ENCODE measurements at places on chromosomes 1 and 21.

DNA sequence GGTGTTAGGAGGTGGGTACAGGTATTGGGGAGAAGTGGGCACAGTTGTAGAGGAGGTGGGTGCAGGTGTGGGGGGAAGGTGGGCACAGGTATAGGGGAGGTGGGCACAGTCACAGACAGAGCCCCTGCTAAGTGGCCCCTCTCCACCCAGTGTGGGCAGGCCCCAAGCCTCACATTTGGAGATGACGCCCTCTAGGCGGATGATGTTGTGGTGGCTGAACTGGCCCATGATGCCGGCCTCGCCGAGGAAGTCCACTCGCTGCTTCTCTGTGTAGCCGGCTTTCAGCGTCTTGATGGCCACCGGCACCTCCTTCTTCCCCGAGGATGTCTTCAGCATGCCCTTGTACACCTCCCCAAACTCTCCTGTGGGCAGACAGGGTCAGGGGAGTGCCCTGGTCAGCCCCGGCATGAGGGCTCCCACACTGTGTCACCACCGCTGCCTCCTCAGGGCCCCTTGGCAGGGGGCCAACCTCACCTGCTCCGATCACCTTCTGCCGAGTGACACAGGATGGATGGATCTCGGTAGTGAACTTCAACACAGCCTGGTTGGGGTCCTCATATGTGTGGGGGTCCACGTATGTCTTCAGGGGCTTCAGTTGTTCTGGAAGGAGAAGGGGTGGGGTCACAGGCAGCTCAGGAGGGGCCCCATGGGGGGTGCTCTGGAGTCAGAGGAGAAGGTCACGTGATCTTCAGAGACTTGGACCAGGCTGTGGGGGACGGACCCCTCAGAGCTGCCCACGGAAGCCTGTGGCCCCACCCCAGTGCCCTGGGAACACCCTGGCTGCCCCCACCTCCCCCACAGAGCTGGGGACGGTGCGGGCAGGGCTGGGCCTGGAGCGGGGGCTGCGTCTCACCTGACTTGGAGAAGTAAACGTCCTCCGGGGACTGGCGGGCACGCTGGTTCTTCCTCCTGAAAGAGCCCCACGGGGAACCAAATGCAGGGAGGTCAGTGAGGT, 22.6 kb downstream of the EPHA2 start:
- DNase-seq, result no peak

GRCh38 chr1:57848406-57848805, 424.5 kb upstream of the DAB1 start:
- no peak for DNase-seq

GRCh38 chr1:84883286-84883685, 9.7 kb downstream of the LPAR3 start:
- peak; percentile 45 for DNase-seq

GRCh38 chr1:227166559-227166958, 151.7 kb downstream of the CDC42BPA start:
- DNase-seq, result no peak

GRCh38 chr1:70358921-70359564, 4.5 kb upstream of the ANKRD13C start:
- DNase-seq, result no peak

DNA sequence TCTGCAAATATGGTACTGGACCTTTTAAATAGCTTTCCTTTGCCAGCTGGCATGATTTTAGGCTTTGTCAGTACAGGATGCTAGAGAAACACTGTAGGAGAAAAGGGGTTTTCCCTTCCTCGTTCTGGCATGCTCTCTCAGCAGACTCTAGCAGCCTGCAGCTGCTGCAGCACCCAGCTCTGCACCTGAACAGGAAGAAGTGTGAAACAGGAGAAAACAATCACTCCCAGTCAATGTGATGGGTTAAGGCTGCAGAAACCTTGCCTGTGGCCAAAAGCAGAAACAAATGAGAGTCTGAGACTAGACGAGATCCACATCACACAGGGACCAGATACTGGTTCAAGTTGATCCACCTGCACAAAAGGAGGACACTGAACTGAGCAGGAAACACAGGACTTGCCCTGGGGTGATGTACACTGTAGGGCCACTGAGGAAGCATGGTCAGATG, 21.2 kb downstream of the OVGP1 start:
- no peak for DNase-seq

GRCh38 chr1:15027515-15027986, 126.0 kb upstream of the TMEM51 start:
- DNase-seq, result no peak

All from AG04450 (cell line).